ENCODE measurements at places on chromosomes 6 and 20.

DNA sequence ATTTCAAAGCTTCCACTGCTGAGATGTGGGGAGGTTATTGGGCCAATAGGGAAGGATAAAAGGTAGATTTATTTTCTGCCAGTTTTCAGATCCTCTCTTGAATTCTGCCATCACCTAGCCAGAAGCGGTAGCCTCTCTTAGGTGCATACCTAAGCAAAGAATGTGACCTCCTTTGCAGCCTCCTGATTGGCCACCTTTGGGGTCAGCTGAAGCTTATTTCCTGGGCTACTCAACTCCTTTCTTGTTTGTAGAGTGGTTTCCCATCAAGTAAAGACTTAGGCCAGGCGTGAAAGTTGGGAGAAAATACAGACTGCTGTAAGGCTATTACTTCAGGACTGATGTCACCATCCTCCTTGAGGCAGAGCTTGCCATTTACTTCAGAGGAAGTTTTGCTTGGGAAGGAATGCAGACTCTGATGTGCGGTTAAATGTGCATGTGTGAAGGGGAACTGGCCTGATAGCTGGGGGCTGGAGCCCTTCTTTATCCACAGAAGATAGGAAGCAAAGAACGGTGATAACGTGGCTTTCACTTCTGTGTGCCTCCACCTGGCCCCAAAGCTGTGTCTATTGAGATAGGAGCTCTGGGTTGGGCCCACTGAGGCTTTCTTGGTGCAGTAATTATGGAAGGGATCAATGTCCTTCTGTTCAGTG is 70.1 kb downstream of the TRMT11 start:
- no peak for DNase-seq

- no peak for DNase-seq
These were observed 7.4 kb downstream of the GFOD1 start for GRCh38 chr6:13479971-13480434.

GRCh38 chr6:135608031-135608430 is 110.5 kb upstream of the AHI1 start:
- DNase-seq: no peak

DNA sequence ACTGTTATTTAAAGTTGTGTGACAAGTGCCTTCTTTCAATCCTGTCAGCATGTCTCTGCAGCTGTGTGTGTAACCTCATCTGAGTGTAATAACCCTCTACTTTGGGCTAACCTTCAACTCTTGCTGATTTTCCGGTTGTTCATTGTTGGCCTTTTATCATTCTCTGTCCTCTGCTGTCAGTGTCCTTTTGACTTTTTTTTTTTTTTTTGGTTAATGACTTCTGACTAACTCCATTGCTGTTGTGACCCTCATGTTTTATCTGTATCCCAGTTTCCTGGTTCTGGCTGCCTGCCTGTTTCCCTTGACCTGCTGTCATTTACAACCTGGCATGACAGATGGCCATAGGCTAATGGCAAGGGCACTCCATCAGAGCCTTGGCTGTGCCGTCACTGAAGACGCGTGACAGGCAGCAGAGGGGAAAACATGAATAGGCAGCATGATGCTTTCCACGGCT is 145.7 kb upstream of the MAN1A1 start:
- no peak for DNase-seq

GRCh38 chr6:148745926-148746325 is 904 bp upstream of the UST start:
- no peak for DNase-seq

DNA sequence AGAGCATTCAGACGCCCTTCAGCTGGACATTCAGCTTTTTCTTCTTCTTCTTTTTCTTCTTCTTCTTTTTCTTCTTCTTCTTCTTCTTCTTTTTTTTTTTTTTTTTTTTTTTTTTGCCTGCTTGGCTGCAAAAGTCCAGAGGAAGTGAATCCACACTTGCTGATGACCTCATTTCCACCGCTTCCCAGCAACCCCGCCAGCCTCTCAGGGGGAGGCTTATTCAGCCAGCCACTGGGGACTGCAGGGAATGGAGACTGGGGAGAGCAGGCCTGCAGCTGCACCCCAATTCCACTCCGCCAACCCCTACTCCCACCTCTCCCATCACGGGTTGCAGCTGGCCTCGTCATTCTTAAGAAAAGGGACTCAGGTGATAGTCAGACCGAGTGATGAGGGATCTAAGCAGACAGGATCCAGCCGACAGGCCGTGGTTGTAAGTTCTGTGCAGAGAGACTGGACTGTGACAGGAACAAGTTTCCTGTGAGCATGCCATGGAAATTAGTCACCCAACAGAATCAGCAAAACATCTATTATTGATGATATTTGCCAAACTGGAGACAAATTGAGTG is 59.0 kb upstream of the QKI start:
- no peak for DNase-seq

DNA sequence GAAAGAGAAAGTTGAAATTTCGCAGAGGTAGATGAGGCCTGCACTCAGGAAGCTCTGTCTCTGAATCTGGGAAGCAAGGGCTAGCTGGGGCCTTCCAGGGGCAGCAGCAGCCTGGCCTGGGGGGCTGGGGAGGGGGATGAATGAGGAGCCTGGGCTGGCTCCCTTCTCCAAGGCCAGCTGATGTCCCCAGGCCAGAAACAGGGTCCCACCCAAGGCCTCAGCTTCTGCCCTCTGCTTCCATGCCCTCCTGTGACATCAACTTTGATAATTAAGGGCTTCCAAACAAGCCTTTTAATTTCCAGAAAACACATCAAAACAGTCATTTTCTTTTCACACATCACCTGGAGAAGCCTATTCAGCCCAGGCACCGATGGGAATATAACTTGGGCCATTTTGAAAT is 15.4 kb downstream of the TFAP2A start:
- DNase-seq: no peak

DNA sequence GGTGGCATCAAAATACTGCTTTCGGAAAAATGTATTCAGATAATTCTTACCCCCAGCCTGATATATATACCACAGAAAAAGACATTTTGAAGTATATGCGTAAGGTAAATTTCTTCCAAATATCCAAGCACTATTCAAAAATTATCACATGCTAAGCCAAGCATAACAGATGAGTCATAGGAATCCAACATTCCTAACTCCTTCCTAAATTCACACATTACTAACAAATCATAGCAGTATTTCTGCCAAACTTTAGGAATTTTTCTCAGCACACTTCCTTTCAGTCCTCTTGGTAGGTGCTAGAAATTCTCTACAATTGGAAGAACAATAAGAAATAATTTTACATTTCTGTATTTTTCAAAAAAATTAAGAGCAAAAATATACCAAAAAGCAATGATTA is 417.5 kb downstream of the EYS start:
- DNase-seq: no peak

- DNase-seq: no peak
These were observed 3.0 kb downstream of the ADGRF4 start for GRCh38 chr6:47701363-47701762.

DNA sequence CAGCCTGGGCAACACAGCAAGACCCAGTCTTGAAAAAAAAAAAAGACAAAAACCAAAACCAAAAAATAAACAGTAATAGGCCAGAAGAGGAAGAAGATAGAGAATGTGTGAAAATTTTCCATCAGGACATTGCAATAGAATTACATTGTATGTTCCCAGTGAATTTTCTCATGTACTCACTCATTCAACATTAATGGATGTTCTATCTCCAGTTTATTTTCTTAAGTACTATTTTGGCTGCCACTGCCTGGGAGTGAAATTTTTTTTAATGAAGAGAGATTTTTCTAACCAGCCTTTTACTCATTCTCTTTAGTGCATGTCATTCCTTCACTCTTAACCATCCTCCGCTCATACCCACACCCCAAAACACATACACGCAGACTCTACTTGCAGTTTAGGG is 282.8 kb downstream of the ALDH8A1 start:
- no peak for DNase-seq

DNA sequence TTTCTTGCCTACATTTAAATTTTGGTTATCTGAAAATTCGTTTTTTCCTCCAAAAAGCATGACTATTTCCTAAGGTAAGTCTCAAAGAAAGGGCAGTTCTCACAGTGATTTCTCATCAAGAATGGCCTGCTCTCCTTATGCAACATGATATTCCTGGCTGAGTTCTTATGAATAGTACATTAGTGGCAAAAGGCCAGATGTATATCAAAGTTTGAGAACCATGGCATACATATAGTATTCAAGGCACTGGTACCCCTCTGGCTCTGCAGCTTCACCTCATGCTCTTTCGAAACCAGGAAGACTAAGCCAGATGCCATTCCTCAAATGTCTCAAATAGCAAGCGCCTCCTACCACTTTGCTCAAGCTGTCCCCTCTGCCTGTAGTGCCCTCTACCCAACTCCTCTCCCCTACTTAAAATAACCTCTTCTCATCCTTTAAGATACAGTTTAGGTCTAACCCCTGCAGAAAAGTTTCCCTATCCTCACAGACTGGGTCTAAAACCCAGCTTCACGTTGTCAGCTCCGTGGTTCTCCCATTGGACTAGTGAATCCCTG is 280.3 kb downstream of the HACE1 start:
- no peak for DNase-seq

GRCh38 chr6:113385020-113385431 is 472.1 kb upstream of the MARCKS start:
- DNase-seq: no peak

- DNase-seq: no peak
These were observed 53.8 kb downstream of the TRIM38 start for GRCh38 chr6:26016245-26016962.

- DNase-seq: no peak
These were observed 777 bp downstream of the SRSF6 start for GRCh38 chr20:43458422-43458924.

GRCh38 chr6:28258877-28259777 is at the start of gene NKAPL:
TSS of gene NKAPL (plus strand) at chr6:28259297. CDS start at chr6:28259372, 75 bp downstream.
- no peak for DNase-seq

GRCh38 chr6:128491610-128492206 is 28.7 kb downstream of the PTPRK start:
- DNase-seq: no peak

DNA sequence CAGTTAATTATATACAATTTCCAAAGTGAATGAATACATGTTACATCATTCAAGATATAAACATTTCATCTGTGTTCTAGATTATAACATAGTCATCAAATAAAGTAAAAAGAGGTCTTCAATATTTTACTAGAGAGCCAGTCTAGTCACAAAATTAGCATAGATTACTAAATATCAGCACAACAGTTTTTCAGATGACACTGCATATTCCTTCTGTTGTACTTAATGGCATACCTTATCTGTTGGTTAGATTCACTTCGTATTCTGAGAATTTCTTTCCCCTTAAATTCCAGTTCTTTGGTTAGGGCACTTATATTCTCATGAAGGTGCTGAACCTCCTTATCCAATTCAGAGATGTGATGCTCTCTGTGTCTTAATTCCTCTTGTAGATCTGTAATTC is 39.8 kb upstream of the MCM9 start:
- no peak for DNase-seq

GRCh38 chr20:2696646-2697045 is 4.1 kb downstream of the EBF4 start:
- no peak for DNase-seq

DNA sequence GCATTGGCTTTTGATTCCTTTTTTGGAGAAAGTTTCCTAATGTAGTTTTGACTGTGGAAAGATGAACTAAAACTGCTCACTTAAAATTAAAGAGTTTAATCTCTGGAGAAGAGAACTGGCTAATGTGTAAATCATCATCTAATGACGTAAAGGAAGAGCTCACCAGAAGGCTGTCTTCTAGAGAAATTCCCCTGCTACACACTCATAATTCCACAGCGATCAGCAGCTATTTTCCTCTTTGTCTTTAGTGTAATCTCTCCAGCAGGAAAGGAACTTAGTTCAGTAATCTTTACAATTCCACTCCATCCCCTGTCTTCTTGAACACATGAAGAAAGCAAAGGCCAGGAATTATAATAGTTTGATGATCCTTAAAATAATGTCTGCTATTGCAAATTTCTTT is 15.8 kb downstream of the SPTLC3 start:
- DNase-seq: no peak

GRCh38 chr6:33737267-33738026 is 9.3 kb downstream of the IP6K3 start:
- no peak for DNase-seq

DNA sequence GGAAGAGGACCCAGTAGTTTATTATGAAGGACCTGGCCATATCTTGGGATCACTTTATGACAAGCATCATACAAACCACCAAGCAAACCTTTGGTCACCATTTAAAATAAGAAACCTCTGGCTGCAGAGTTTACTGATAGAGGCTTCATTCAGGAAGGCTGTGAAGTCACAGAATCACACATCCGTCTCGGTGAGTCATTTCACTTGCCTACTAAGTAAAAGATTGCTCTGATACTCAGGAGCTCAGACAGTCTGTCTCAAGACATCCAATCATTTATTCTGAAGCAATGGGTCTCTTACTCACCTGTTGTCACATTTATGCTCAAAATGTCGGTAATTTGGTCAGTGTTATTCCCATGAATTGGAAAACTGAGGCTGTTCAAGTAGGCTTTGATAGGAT is 33.7 kb downstream of the ADGRF5 start:
- no peak for DNase-seq

DNA sequence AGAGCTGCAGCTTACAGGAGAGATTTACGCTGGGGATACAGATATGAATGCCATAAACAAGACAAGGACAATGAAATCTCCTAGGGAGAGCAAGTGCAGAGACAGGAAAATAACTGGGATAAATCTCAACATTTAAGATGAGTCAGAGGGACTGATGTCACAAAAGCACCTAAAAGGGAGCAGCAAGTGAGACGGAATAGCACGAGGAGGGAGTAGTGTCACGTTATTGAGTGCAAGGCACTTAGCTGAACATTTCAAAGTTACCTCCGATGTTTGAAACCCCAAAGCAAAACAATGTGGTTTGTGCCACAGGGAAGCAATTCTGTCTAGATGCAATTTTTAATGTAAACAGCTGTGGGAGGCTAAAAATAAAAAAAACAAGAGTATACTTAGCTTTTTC is 1131.7 kb upstream of the EYS start:
- no peak for DNase-seq

- DNase-seq: no peak
These were observed 44.4 kb downstream of the FAXC start for GRCh38 chr6:99305021-99305554.

GRCh38 chr20:8427419-8428040 is 295.5 kb downstream of the PLCB1 start:
- no peak for DNase-seq

GRCh38 chr6:152184917-152185574 is 377.6 kb downstream of the ESR1 start:
- no peak for DNase-seq

DNA sequence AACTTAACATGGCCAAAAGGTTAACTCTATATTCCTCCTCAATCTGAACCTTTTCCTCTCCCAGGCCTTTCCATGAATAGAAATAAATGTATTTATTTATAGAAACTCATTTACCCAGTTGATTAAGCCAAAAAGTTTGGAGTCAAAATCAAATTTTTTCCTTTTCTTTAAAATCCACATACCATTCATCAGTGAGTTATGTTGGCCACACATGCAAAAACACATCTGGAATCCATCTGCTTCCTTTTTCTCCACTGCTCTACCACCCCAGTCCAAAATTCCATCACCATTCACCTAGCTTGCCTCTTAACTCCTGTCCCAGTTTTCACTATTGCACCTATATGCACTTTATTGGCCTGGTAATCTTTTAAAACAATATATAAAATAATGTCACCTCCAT is 62.4 kb upstream of the TMEM200A start:
- no peak for DNase-seq

- no peak for DNase-seq
These were observed 123.3 kb downstream of the QRSL1 start for GRCh38 chr6:106752641-106753040.
